ENCODE measurements at places on chromosomes 5 and 9.

GRCh38 chr9:127173063-127173462 lies 50.6 kb upstream of the ANGPTL2 start:
- DNase-seq = no peak

- no peak for DNase-seq
These were observed 25.9 kb upstream of the ZFAND5 start for GRCh38 chr9:72390907-72391306.

DNA sequence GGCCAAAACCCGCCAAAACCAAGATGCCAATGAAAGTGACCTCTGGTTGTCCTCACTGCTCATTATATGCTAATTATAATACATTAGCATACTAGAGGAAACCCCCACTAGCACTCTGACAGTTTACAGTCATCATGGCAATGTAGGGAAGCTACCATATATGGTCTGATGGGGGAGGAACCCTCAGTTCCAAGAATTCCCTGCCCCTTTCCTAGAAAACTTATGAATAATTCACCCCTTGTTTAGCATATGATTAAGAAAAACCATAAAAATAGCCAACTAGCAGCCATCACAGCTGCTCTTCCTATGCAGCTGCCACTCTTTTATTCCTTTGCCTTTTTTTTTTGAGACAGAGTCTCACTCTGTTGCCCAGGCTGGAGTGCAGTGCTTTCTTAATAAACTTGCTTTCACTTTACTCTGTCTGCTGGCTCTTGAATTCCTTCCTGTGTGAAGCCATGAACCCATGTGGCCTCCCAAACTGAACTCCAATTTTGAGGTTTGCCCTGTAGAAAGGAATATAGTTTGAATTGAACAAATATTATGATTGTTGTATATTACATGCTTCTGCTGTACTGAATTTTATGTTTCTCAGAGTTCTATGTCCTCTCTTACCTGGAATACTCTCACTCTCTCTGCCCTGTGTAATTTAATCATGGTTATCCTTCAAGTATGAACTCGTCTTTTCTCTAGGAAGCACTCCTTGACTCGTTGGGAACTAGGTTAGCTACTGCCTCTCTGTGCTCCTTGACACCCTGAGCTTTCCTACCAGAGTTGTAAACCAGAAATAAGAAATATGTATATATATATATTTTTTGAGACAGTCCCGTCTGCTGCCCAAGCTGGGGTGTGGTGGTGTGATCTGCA lies 59.8 kb downstream of the KIAA1958 start:
- DNase-seq = no peak

GRCh38 chr5:117201001-117201400 lies 626.4 kb upstream of the SEMA6A start:
- no peak for DNase-seq

GRCh38 chr5:11588803-11589202 lies 315.4 kb downstream of the CTNND2 start:
- DNase-seq = no peak

DNA sequence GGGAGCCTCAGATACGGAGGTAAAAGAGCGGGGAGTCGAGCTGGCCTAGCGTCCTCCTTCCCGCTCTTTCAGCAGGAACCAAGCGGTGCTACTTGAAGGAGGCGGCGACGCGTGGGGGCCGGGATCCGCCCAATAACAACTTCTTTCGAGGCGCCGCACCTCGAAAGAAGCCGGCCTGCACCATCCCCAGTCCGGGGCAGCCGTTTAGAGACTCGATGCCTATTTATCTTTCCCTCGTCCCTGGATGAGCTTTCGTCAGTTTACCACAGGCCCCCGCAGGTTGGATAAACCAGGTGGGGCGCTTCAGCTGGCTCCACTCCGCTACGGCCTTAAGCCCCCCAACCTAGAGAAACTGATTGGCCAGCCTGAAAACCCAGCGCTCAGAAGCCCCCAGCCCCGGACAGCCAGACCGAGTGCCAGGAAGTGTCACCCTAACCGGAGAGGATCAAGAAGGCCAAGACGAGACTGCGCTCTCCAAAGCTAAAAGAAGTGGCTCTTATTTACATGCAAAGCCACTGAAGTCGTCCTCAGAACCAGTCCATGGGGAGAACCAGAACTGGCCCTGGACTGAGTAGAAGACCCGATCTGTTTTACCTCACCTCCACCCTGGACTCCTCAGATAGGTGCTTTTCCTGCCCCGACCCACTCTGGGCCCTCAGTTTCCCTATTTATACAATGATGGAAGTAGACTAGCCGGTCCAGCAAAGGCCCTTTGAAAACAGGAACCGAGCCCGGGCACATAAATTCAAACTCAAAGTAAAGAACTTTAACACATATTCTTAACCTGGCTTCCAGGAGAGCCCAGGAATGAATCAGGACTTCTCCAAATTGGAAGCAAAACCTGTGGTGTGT lies 1.4 kb downstream of the HAND1 start:
- DNase-seq = no peak

DNA sequence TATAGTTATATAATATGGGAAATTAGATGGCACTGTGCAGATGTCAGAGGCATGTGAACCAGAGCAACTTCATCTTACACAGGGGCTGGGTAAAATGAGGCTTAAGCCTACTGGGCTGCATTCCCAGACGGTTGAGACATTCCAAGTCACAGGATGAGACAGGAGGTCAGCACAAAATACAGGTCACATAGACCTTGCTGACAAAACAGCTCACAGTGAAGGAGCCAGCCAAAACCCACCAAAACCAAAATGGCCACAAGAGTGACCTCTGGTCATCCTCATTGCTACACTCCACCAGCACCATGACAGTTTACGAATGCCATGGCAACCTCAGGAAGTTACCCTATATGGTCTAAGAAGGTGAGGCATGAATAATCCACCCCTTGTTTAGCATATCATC lies 479.4 kb downstream of the TLR4 start:
- no peak for DNase-seq

DNA sequence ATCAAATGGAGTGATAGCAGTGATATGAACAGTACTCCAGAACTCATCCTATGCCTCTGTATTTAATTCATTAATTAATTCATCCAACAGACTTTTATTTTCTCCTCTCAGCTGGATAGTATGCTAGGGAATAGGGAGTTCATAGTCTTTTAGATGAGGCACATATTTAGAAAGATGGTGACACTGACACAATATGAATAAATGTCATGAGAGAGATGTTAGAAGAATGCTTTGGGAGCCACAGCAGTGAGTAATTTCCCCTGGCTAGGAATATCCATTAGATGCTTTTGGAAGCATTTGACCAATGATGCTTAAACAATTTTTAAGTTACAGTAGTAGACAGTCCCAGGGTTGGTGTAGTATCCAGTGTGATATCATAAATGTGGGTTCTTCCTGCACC lies 428.7 kb upstream of the SGCD start:
- no peak for DNase-seq

- no peak for DNase-seq
These were observed 55.6 kb downstream of the ALG2 start for GRCh38 chr9:99166149-99166548.

- DNase-seq = no peak
These were observed 89.9 kb upstream of the FBXW11 start for GRCh38 chr5:172096207-172096940.

GRCh38 chr9:37796232-37796631 lies 4.4 kb upstream of the DCAF10 start:
- DNase-seq = no peak
